ENCODE measurements at places on chromosomes 5 and 9. TPM values are rescaled to one million over a fixed set of nuclear protein-coding genes. Genes with fewer than 3 reads are reported as not detected.

GRCh38 chr5:107385708-107386107, 285.0 kb downstream of the EFNA5 start:
- DNase-seq = no peak

GRCh38 chr9:136831720-136832104, 10.6 kb upstream of the AJM1 start:
- DNase-seq = no peak

- DNase-seq = no peak
These were observed 48.5 kb downstream of the G3BP1 start for GRCh38 chr5:151820271-151820670.

GRCh38 chr5:103436112-103436511, 126.5 kb downstream of the NUDT12 start:
- DNase-seq = no peak

DNA sequence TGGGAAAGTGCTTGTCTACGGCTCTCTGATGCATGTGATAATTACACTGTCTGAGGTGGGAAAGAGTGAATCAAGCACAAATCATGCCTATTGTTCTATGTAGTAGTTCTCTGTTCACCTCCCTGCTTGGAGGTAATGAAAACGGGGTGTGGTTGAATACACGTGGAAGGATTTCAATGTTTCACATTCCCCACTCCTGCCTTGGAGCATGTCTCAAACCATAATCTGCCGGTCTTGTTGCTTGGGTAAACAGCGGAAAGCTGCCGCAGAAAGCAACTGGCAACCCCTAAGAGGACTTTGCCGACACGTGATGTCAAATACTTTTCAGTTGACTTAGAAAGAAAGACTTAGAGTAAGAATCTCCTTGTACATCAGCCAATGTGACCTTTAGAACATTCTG, 63.5 kb upstream of the MOCS2 start:
- no peak for DNase-seq

DNA sequence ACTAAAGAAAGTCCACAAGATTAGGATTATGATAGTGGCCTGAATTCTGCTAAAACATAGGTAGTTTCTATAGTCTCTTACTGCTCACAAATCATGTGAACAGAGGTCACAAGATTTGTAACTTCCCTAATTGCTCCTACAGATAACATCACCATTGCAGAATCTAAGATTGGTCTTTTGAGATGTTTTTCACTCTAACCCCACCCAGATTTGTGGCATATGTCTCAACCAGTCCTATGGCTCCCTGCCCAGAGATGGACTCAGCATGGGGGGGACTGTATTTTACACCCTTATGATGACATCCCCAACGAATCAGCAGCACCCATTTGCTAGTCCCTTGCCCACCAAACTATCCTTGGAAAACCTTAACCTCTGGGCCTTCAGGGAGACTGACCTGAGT, 1046.2 kb downstream of the CDH12 start:
- DNase-seq = no peak

GRCh38 chr9:93613174-93613573, 36.8 kb downstream of the PHF2 start:
- DNase-seq = no peak

- no peak for DNase-seq
These were observed 20.2 kb downstream of the RECK start for GRCh38 chr9:36056896-36057295.

DNA sequence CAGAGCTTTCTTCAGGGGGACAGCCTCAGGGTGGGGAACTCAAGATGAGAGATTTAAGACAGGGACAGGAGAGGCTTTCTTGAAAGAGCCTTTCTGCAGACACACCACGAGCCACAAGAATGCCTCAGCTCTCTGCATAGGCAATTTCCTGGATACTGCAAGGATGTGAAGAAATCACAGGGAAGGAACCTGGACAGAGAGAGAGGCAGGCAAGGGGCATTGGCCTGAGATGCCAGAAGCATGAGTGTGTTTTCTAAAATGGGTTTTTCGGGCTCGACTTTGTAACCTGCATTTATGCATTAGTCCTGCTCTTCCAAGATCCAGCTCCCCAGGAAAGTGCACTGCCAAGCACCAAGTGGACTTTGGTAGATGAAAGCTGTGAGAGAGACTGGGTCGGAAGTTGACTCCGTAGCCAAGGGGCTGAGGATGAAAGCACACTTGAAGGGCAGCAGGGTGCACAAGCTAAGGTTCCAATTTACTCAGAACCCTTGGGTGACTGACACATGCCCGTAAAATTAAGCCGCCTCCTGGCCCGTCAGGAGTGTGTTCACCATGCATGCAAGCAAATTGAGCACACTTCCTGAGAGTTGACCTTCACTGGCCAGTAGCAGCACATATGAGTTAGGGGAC, 90.9 kb downstream of the CFAP90 start:
- no peak for DNase-seq

DNA sequence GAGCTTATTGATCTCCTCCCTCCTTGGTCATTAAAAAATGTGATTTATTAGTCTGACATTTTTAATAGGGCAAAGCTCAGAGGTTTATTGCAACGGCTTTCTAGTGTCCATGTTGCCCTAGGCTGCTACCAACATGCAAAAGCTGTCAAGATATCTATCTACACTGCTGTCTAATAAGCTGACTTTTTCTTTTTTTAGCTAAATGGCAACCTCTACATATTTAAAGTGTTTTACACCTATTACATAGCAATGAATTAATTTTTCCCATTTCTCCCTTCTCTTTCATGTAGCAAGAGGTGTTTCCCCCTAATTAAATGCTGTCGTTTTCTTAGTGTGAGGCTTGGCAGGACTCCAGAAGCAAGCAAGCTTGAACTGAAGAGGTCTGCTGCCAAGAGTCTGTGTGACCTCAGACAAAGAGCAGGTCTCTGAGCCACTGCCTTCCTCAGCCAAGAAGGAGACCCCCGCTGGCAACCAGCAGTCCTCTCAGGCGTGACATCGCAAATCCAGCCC, 79.4 kb downstream of the GAS1 start:
- no peak for DNase-seq

GRCh38 chr9:4424891-4425290, 65.4 kb upstream of the SLC1A1 start:
- no peak for DNase-seq

DNA sequence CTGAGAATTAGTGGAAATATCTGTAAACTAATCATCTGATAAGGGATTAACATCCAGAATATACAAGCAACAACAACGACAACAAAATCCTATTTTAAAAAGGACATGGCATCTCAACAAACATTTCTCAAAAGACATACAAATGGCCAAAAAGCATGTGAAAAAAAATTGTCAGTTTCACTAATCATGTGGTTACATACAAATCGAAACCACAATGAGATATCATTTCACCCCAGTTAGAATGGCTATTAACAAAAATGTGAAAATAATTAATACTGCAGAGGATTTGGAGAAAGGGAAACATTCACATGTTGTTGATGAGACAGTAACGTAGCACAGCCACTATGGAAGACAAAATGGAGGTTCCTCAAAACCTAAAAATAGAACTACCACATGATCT, 69.5 kb downstream of the ERP44 start:
- no peak for DNase-seq

- DNase-seq = no peak
These were observed 599 bp upstream of the MOCS2 start for GRCh38 chr5:53110156-53110555.

DNA sequence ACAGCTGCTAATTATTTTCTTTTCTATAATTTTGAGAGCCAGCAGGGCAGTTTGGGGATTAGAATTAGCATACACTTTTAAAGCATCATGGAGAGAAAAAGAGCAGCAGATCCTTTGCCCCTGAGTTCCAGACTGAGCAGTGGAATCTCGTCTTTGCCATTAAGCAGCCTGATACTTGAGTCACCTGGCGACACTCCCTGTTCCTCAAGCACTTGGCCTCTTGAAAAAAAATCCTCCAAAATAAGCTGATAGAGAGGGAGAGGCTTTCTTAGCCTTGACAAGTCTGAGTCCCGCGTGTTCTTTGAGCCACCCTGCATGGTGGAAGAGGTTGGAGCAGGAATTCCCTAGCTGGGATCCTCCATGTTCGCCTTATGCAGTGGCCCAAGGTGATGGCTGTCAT, 398.3 kb downstream of the IRX2 start:
- DNase-seq = no peak

GRCh38 chr9:316382-316965, 101.8 kb downstream of the DOCK8 start:
- no peak for DNase-seq

- DNase-seq = no peak
These were observed at the start of gene BTNL8 for GRCh38 chr5:180898621-180899246. TSS of gene BTNL8 (plus strand) at chr5:180899159. CDS start at chr5:180899311, 152 bp downstream.

DNA sequence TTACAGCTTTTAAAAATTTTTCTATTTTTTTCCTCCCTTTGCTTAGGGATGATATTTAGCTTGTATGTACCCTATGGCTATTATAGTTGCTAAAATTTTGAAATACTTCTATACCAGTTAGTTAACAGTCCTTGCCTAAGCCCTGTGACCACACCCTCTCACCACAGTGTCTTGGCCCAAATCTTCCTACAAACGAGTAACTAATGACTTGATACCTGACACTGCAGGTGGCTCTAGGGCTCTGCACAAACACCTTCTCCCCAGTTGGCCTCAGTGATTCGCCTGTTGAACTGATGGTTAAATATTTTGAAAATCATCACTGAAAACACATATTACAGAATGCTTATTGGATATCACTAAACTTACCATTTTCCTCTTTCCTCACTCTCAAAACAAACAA, 449.6 kb upstream of the CHD1 start:
- DNase-seq = no peak

DNA sequence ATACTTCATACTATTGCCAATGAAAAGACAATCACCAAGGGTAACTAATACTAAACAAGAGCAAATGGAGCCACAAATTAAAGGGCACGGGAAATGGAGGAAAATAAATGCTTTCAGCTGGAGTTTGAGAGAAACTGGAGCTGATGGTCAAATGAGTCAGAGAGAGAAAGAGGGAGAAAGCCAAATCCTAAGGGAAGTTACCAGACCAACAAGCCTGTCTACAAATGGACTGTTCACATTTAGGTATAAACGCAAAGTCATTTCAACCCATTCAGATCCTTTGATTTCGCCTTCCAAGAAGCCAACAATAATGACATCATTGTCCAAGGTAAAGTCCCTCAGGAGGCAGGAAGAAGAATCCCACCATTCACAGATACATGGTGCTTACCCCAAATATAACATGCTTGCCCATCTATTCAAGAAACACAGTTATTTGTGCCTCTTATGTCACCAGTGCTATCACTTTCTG, 351.8 kb downstream of the RAB3C start:
- no peak for DNase-seq

GRCh38 chr5:146794326-146795029, 84.1 kb downstream of the PPP2R2B start:
- DNase-seq = no peak

DNA sequence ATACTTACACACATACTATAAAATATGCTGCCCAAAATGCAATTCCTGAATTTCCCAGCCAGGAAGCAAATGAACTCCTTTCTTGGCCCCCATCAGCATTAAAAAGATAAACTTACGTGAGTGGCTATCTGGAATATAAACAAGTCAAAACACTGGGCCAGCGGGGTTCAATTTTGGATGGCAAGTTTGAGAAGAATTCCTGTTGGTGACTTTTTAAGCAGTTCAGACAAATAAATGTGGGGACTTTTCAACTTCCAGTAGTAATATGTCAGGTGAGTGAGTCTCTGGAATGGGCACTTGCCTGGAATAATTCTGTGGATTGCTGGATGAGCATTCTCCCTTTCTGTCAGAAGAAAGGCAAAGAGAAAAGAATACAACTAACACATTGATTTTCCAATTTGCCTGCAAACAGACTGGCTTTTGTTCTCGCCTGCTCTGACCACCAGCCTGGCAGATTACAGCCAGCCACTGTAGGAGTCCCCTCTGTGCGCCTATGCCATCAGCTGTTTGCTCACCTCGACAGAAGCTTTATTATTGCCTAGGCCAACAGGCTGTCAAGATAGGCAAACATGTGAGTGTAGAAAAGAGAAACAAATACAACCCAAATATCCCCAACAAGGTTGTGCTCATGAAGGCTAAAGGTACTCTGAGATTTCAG, 78.6 kb downstream of the MRPS27 start:
- DNase-seq = peak; percentile 29

- DNase-seq = no peak
These were observed 1428.6 kb downstream of the MAT2B start for GRCh38 chr5:164934039-164934438.

DNA sequence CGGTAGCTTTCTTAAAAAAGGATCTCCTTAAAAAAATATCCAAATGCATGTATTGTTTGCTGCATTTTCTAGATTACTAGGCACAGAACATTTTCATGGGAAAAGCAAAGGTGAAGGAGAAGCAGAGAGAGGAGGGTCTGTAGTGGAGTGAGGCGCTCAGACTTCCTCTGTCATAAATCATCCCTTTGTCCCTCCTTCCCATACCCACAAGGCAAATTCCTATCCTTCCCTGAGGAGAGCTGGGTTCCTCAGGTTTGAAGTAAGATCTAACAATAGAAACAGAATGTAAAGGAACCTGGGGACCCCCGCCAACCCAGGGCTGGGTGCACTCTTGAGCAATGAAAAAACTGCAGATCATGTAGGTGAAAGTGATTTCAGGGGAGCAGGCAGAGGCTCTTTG, 149.2 kb upstream of the ANKH start:
- no peak for DNase-seq

- DNase-seq = no peak
These were observed 257.3 kb downstream of the NR3C1 start for GRCh38 chr5:143146161-143146560.

DNA sequence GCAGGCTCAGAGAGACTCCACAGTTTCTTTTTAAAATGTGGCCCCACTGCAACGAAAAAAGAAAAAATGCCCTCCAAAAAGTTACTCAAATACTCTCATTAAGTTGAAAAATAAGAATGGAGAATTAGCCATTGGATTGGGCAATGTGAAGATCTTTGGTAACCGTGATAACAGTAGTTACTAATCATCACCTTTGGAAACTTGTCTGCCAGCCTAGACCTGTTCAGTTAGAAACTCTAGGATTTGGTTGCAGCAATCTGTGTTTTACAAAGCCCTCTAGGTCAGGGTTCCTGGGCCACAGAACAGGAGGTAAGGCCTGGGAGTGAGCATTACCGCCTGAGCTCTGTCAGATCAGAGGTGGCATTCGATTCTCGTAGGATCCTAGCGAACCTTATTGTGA, 34.2 kb downstream of the VPS13A start:
- no peak for DNase-seq

- peak; percentile 49 for DNase-seq
These were observed 133.0 kb upstream of the TUT7 start for GRCh38 chr9:86486891-86487837.

GRCh38 chr9:32378496-32378895, 5.9 kb upstream of the ACO1 start:
- DNase-seq = peak; percentile 55

- DNase-seq = no peak
These were observed 278.9 kb upstream of the IZUMO3 start for GRCh38 chr9:24824607-24825006.

DNA sequence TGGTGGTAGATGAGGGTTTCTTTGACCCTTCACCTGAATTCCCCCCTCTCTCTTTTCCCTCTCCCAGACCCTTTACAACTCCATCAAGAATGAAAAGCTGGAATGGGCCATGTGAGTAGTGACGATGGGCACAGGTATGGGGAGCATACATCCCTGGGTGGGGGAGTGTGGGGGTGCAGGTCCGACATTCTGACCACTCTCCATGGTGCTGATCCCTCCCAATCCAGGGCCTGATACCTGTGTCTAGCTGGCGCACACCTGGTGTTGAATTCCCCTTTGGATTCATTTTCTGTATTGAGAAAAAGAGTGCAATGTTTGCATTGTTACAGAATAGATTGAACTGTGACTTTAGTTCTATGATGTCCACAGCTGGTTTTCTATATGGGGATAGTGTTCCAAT, 40.0 kb downstream of the PSD2 start:
- no peak for DNase-seq

Gene ZNF782
- total RNA-seq = 29.0 TPM

Gene SMU1
- total RNA-seq = 25.7 TPM

Gene ANGPTL2
- 8.5 TPM for total RNA-seq

Gene OR1J2
- not detected for total RNA-seq

Gene ADAMTSL2
- 1.8 TPM for total RNA-seq

Gene ZFP37
- 17.3 TPM for total RNA-seq
